ENCODE measurements at places on chromosomes 5 and 9.

- peak overlapping the region; percentile 37 for H3K27ac ChIP-seq
- DNase-seq: no peak
- H3K27me3 ChIP-seq: peaks cover 82% of the 10 kb centered on the region
- H3K4me1 ChIP-seq: peaks cover 41% of the 10 kb centered on the region
- H3K4me3 ChIP-seq: peak overlapping the region; percentile 90
Observed at GRCh38 chr9:116152941-116153764, 438 bp upstream of the PAPPA start.

GRCh38 chr5:14396066-14396465, 185.5 kb upstream of the OTULINL start:
- peaks cover 13% of the 10 kb centered on the region for H3K4me1 ChIP-seq
- peaks cover 34% of the 10 kb centered on the region for H3K36me3 ChIP-seq
- no peak for DNase-seq

GRCh38 chr9:77475641-77476473, 172.3 kb downstream of the GNA14 start:
- no peaks in the 10 kb centered on the region for H3K36me3 ChIP-seq
- no peak overlapping the region for H3K4me3 ChIP-seq
- H3K27ac ChIP-seq: no peak overlapping the region
- no peak for DNase-seq
- no peaks in the 10 kb centered on the region for H3K27me3 ChIP-seq

- no peaks in the 10 kb centered on the region for H3K27me3 ChIP-seq
- no peak overlapping the region for H3K27ac ChIP-seq
- peaks cover 19% of the 10 kb centered on the region for H3K4me1 ChIP-seq
- H3K4me3 ChIP-seq: no peak overlapping the region
- H3K36me3 ChIP-seq: peaks cover 13% of the 10 kb centered on the region
Observed at GRCh38 chr9:18775930-18776329, 257.1 kb downstream of the SAXO1 start.

DNA sequence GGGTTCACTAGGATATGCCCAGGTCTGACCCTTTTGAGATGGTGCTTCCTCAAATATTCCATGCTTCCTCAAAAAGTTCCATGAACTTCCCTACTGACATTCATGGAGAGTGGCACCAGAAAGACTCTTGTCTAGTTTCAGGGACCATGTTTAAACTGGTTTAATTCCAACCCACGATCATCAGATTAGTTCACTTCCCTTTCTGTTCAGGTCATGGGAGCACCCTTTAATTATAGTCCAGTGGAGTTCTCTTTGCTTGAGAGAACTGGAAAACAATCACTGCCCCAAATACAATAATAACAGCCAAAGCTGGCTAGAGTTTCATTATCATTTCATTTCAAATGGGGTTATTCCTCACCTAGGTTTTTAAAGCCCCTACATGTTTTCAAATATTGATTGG, 9.7 kb upstream of the ERBIN start:
- no peak overlapping the region for H3K27ac ChIP-seq
- no peak for DNase-seq
- H3K4me3 ChIP-seq: no peak overlapping the region

DNA sequence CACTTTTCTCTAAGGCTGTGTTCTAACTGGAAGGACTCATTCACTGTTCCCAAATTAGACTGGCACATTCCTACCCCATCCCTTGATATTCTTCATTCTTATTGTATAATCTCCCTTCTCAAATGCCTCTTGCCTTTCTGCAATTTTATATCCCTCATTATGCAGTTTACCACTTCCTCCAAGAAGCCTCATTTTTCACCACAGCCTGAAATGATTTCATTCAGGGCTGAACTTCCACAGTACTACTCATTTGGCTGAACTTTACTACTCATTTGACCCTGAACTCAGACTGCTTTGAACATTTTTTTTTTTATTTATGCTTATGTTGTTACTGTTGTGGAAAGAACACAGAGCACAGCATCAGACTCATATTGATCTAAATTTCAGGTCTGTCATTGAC, 32.7 kb downstream of the GRIA1 start:
- H3K4me3 ChIP-seq: no peak overlapping the region
- no peak overlapping the region for H3K27ac ChIP-seq
- H3K36me3 ChIP-seq: no peaks in the 10 kb centered on the region

- H3K27ac ChIP-seq: no peak overlapping the region
- H3K4me3 ChIP-seq: no peak overlapping the region
- H3K4me1 ChIP-seq: peaks cover 4% of the 10 kb centered on the region
- H3K36me3 ChIP-seq: no peaks in the 10 kb centered on the region
Observed at GRCh38 chr9:102069969-102070368, 331.5 kb upstream of the GRIN3A start.

GRCh38 chr5:66892716-66893115, 296.5 kb downstream of the MAST4 start:
- peaks cover 3% of the 10 kb centered on the region for H3K27me3 ChIP-seq
- H3K4me1 ChIP-seq: peaks cover 48% of the 10 kb centered on the region
- H3K36me3 ChIP-seq: no peaks in the 10 kb centered on the region

- no peaks in the 10 kb centered on the region for H3K27me3 ChIP-seq
- no peak overlapping the region for H3K4me3 ChIP-seq
- no peak overlapping the region for H3K27ac ChIP-seq
- DNase-seq: no peak
Observed at GRCh38 chr5:159536166-159536565, 205.9 kb upstream of the IL12B start.

- no peak for DNase-seq
- no peaks in the 10 kb centered on the region for H3K36me3 ChIP-seq
- H3K27ac ChIP-seq: no peak overlapping the region
- H3K27me3 ChIP-seq: no peaks in the 10 kb centered on the region
- peaks cover 7% of the 10 kb centered on the region for H3K4me1 ChIP-seq
Observed at GRCh38 chr5:126253406-126253805, 169.8 kb upstream of the GRAMD2B start.

DNA sequence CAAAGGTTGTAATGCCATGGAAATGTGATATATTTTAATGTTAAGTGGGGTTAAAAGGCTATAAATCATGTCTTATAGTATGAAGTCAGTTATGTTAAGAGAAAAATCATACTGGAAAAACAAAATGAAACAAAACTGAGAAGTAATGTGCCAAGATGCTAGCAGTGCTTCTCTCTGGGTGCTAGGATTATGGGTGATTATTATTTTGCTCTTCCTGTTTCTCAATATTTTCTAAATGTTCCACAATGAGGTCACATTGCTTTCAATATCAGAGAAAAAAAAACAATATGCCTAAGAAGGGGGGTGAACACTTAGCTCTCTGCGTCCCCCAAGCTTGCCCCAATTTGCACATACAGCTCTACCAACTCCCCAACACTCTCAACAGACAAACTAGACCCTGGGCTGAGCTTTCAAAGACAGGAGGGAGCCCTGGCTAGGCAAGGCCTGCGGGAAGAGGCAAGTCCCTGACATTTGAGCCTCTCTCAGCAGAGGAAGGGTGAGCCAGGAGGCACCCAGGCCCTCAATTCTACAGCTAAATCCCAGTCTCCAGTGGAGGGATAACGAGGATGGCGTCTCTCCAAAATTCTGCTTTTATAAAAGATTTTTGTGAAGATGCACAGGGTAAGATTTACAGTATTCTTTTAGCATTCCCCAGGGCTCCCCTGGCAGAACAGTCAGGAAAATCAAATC, 24.4 kb downstream of the WHRN start:
- no peak for DNase-seq
- H3K27ac ChIP-seq: no peak overlapping the region
- no peak overlapping the region for H3K4me3 ChIP-seq
- no peaks in the 10 kb centered on the region for H3K36me3 ChIP-seq
- H3K27me3 ChIP-seq: no peaks in the 10 kb centered on the region
- H3K4me1 ChIP-seq: peaks cover 15% of the 10 kb centered on the region
